ENCODE measurements at places on chromosomes 3 and 15.

GRCh38 chr3:8246070-8246469 is 255.6 kb upstream of the LMCD1 start:
- no peak for DNase-seq

GRCh38 chr3:46285931-46286619 is 43.8 kb downstream of the CCR3 start:
- no peak for DNase-seq

- peak; percentile 49 for DNase-seq
These were observed 233.8 kb downstream of the NTRK3 start for GRCh38 chr15:88022716-88023115.

GRCh38 chr15:88125576-88125975 is 131.0 kb downstream of the NTRK3 start:
- DNase-seq = no peak

DNA sequence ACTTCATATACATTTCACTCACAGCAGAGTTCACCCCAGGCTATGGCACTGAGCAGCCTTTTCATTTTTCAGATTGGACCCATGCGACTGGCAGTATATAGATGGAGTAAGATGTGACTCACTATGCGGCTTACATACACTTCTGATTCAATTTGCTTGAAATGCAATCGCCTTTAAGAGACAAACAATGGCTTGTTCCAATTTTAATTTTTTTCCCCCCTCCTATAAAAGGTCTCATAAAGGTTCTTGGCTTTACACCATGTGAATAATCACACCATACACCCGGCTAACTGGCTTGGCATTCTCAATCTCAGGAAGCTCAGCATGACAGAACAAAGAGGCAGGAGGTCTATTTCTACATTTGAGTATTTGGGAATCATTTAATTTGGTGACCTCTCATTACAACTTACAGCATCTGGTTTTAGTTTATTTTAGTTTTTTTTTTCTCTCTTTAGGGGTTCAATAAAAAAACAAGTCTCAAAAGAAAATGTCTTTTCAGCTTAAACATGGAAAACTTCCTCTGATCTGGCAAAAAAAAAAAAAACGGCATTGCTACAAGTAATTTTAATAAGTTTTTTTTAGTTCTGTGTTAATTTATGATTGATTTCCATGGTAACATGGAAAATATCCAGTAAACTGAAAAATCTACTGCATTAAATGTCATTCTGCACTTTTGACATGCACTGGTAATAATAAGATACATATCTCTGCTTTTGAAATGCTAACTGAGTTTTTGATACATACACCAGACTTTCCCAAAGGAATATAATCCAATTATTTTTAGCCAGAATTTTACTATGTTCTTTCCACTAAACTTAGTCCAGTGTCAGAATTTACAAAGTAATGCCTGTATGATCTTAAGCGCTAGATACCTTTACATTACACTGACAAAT is 38.8 kb downstream of the GADL1 start:
- DNase-seq = peak; percentile 52

GRCh38 chr3:108175352-108175751 is 46.9 kb downstream of the IFT57 start:
- peak; percentile 48 for DNase-seq

- peak; percentile 30 for DNase-seq
These were observed 5.2 kb upstream of the EBLN2 start for GRCh38 chr3:73056014-73056844.

- peak; percentile 60 for DNase-seq
These were observed 37.5 kb downstream of the ARHGAP31 start for GRCh38 chr3:119331661-119332060.

GRCh38 chr3:61141697-61142096 is 109.6 kb downstream of the FHIT start:
- no peak for DNase-seq

- DNase-seq = peak; percentile 22
These were observed 213.6 kb downstream of the FEZF2 start for GRCh38 chr3:62159709-62160092.

- no peak for DNase-seq
These were observed 157.6 kb downstream of the KLF13 start for GRCh38 chr15:31483986-31484951.

DNA sequence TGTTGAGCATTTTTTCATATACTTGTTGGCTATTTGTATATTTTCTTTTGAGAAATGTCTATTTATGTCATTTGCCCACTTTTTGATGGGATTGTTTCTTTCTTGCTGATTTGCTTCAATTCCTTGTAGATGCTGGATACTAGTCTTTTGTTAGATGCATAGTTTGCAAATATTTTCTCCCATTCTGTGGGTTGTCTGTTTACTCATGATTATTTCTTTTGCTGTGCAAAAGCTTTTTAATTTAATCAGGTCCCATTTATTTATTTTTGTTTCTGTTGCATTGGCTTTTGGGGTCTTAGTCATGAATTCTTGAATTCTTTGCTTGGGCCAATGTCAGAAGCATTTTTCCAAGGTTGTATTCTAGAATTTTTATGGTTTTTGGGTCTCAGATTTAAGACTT is 251.7 kb downstream of the WNT5A start:
- DNase-seq = no peak

GRCh38 chr3:131883711-131884407 is 151.0 kb downstream of the CPNE4 start:
- DNase-seq = no peak

- DNase-seq = peak; percentile 49
These were observed 66.9 kb downstream of the PRICKLE2 start for GRCh38 chr3:64158334-64158733.

DNA sequence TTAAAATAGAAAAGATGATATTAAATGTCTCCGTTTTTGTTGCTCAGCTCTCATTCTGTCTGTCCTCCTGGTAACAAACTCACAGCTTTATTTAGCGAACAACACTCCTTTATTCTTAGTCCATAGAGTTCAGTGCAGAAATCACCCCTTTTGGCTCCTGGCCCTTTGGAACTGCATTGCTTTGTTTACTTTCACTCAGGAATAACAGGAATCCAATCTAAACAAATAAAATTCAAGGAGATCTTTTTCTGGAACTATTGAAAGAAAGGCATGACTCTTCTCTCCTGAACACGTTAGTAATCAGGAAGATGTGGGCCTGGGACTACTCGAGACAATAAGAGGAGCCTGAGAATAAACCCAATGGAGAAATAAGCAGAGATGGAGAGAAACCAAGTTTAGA is 409.2 kb downstream of the DIPK2A start:
- no peak for DNase-seq

DNA sequence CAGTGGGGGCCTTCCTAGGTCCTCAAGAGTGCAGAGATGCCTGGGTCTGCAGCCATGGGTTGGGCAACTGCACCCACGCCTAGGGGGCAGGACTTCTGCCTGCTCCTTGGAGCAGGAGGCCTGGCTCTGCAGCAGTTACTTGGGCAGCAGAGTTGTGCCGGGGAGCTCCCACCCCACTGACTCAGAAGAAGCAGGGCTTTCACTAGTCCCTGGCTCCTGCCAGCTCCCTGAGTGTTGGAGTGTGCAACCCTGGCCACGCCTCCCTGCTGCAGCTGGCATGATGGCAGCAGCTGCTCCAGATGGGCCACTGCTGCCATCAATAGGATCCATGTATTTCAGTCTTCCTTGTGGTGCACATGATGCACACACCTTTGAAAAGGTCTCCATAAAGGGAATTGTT is 40.6 kb upstream of the KCNH8 start:
- DNase-seq = no peak

DNA sequence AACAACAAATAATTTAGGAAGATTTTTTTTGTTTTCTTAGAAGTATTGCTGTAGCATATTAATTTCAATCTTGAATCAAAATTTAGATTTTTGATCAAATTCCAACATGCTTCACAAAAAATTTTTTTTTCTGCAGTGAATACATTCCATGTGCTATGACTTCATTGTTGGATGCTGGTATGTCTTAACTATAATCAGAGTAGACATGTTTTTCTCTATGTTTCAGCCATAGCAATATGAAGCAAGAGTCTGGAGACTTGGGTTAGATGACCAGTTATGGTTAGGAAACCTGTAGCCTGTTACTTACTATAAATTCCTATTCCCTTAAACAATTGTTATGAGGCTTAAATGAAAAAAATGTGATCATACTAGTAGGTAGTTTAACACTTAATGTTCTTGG is 176.1 kb upstream of the CHL1 start:
- no peak for DNase-seq

- no peak for DNase-seq
These were observed 102.8 kb downstream of the TBC1D2B start for GRCh38 chr15:77974416-77975331.

GRCh38 chr15:47817969-47818548 is 100.8 kb downstream of the SEMA6D start:
- DNase-seq = no peak

DNA sequence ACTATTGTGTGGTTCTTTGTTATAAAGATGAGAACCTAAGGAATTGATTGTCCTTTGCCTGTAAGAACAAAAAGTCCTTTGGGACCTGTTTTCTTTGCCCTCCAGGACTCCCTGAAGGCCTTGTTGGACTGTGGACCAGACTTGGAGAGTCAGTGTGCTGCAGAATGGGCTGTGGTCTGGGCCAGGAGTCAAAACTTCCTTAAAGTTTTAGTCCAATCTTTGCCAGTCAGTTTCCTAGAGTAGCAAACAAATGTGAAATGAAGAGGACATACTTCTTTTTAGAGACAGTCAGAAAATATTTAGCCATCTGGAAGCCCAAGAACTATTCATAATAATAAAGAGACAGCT is 45.4 kb downstream of the PDE8A start:
- no peak for DNase-seq

DNA sequence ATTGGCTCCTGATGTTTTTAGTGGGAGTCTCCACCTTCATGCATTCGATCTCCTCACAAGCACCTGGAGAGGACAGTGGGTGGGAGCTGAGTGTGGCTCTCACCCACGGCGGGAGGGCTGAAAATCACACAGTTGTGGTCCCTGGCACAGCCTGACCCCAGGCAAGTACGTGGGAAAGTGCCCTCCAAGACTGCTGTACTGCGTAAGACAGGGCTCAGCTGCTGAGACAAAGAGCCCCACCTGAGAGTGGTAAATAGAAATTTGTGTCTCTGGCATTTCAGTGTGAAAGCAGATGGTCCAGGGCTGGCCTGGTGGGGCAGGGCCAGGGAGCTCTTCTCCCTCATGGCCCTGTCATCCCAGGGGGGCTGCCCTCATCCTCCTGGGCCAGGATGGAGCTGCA is 77.4 kb upstream of the IQSEC1 start:
- DNase-seq = no peak
